ENCODE measurements at places on chromosomes 5 and 9.

- no peak for DNase-seq
Observed at GRCh38 chr9:75116306-75116705, 28.0 kb downstream of the OSTF1 start.

DNA sequence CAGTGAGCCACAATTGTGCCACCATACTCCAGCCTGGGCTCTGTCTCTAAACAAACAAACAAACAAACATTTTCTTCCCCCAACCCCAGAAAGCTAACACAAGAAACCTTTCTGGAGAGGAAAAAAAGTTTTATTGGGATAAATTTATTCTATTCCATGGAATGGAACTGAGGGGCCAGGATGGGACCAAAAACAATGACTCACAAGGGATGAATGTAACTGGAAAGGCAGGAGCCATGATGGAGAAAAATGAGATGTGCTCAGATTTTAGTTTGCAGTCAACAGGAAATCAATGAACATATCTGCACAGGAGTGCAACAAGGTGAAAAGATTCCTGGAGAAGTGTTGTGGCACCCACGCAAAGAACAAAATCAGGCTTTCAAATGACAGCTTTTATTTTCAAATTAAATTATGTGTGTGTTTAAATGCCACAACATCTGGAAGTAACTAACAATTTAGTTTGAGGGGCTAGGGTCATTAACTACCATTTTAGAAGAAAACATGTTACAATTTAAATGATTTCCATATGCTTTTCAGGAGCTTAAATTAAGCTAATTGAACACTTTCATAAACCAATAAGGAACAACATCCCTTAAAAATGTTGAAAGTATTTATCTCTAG, 208.6 kb downstream of the TSSK1B start:
- DNase-seq, result no peak

- DNase-seq, result no peak
Observed at GRCh38 chr9:77843076-77843870, 188.3 kb downstream of the GNAQ start.

DNA sequence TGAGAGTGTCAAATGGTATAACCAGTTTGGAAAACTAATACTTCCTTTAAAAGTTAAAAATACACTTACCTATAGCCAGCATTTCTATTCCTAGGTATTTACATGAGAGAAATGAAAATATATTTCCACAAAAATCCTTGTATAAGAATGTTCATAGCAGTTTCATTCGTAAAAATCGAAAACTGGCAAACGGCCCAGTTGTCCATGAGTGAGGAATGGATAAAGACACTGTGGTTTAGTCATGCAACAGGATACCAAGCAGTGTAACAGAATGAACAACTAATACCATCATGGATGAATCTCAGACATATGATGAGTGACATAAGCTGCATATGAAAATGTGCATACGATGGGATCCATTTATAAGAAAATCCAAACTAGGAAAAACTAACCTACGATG, 136.7 kb downstream of the MACROH2A1 start:
- DNase-seq, result no peak

GRCh38 chr5:10984021-10984715, 223.1 kb upstream of the DAP start:
- no peak for DNase-seq

DNA sequence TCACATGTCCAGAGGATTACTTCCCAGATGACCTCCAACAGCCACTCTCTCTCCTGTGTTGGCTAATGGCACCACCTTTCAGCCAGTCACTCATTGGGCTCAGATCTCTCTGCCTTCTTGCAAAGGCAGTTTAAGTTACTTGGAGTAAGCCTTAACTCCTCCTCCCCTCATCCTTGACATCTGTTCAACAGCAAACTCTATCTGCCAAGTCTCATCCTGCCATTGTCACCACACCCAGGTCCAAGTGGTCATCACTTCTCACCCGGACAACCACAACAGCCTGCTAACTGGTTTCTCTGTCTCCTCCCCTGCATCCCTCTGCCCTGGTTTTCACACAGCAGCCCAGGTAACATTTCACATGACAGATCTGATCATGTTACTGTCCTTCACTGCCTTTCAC, 58.5 kb downstream of the DCP2 start:
- DNase-seq, result no peak

GRCh38 chr5:174176511-174176910, 131.0 kb downstream of the NSG2 start:
- no peak for DNase-seq

DNA sequence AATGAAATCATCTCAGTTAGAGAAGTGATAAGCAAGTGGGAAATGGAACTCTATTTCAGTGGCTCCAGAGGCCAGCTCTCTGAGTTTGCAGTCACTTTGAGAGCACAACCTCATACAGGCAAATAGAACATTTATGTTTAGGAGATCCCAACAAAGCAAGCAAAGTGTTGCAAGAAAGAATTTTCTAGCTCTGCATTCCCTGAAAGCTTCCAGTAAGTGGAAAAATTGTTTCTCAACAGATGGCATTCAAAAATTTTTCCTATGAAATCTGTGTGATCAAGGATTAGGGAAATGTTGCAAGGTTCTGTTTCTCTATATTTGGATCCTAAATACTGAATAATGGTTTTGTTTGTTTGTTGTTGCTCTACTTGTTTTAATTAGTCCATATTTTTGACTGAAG, 764.2 kb upstream of the ZNF608 start:
- DNase-seq, result no peak

DNA sequence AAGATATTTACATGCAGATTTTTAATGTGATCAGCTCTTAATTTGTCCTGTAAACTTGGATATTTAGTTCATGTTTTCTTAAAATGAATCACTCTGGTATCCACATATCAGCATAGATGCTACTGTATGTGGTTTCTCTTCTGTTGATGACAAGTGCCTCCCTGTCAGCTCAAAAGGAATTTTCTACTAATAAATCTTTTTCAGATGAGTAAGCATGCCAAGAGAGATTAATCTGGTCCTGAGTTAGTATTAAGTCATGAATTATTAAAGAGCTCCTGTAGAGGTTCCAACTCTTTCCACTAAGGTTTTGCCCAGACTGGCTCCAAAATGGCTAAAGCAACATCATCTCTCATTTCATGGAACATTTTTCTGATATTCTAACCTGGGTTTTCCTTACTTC, 129.2 kb downstream of the GOLPH3 start:
- no peak for DNase-seq

GRCh38 chr5:140131967-140132409, 6.3 kb downstream of the IGIP start:
- DNase-seq, result no peak

GRCh38 chr9:122767817-122768216, 20.9 kb upstream of the OR5C1 start:
- no peak for DNase-seq

DNA sequence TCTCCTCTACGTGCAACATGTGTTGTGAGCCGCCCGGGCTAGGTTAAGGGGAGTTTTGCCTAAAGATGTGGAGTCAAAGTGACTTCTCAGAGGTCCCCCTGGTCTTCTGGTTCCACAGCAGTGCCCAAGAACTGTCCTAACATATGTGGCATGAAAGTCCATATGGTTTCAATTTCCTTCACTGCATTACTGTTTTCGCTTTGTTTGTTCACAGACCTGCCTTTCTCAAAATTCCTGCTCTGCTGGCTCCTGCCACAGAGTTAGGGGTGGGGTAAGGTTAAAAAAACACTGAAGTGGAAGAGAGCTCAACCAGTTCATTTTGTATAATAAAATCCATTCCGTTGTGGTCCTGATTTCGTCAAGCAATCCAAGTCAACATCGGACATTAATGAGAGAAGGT, 289.4 kb downstream of the DMAC1 start:
- no peak for DNase-seq

DNA sequence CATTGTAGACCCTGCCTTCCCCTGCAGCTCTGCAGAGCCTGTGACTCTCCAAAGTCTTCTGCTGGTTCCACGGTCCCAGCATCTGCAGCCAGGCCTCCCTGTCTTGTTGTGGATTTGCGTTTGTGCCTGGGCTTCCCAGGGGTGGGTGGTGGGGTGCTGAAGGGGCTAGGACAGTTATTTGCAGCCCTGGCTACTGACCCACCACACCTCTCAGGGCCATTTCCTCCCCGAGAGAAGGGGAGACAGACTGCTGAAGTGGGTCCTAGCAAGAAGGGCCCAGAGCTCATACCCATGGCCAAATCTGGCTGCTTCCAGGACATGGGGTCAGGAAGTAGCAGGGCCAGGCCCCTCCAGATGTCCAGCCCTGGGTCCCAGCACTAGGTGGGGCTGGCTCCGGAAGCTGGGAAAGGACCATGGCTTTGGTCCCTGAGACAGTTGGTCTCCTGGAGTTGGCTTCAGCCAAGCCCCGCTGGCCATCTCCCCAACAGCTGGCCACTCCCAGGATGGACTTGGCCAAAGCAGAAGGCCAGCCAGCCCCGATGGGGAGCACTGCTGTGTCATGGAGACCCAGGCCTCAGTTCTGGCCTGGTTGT, 26.3 kb downstream of the GSN start:
- no peak for DNase-seq

GRCh38 chr5:963673-964531, 44.7 kb upstream of the NKD2 start:
- no peak for DNase-seq

- DNase-seq, result no peak
Observed at GRCh38 chr9:8232726-8233125, 433.1 kb upstream of the DMAC1 start.

- DNase-seq, result no peak
Observed at GRCh38 chr9:120710110-120710981, 3.9 kb downstream of the MEGF9 start.

DNA sequence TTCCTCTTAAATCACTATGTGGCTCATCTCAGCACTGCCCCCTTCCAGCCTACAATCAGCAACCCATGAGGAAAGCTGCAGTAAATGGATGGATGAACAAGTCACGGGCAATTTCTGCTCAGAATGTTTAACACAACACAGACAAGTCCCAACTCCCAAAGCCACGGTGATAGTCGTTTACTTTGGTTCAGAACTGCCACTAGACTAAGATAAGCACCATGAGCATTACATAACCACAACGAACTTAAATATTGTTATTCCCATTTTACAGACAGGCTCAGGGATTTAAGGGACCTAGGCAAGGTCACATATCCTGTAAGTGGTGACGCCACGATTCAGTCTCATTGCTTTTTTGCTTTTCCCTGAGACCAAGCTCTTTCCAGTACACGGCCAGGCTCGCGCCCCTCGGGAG, 2.0 kb upstream of the SMIM27 start:
- DNase-seq, result no peak

DNA sequence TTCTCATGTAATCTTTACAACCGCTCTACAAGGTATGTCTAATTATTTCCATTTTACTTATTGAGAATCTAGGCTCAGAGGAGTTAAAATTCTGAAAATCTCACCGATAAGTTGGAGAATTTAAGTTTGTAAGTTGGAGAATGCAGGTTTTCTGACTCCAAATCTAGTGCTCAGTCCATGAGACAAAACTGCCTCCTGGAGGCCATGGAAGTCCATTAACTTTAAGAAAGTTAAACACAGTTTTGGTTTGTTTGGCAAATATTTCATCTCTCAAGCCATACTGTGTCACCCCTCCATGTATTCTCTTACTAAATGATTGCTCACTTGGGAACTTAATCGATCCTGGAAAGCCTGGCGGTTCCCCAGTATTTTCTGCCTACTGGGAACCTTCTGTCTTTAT, 52.6 kb downstream of the INIP start:
- no peak for DNase-seq

DNA sequence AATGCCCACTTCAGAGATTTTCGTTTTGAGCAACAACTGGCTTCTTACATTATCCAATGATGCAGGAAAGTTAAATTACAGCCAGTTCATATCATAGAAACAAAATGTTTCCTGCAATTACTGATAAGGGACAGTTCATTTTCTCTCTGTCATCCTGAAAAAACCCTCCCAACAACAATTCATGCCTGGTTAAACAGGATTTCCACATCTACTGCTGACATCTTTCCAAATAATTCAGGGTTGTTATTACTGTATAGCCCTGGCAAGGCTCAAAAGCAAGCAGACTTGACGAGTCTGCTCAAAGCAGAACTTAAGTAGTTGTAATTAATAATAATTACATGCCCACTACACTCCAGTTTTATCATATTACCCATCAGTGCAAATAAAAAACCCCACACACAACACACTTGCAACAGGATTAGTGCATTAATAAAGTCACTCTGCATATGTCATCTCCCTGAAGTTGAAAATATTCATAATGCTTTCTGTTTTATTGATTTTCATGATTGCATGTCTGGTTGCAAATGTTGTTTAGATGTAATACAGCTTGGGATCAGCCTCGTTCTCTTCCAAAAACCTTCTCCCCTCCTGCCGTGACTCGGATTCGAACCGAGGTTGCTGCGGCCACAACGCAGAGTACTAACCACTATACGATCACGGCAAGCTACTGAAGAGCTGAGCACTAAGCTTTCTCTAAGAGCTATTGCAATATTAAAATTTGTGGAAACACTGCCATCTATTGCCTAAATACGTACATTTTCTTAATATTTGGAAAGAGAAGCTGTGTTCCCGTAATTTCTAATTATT, 119.6 kb upstream of the NFIB start:
- DNase-seq, result no peak

- DNase-seq, result no peak
Observed at GRCh38 chr5:178428341-178429155, 161.6 kb downstream of the COL23A1 start.

- no peak for DNase-seq
Observed at GRCh38 chr9:121700165-121700831, 48.9 kb downstream of the DAB2IP start.

- DNase-seq, result no peak
Observed at GRCh38 chr5:102153003-102153759, 142.9 kb downstream of the SLCO4C1 start.

GRCh38 chr9:40925149-40925548, 203.3 kb downstream of the FOXD4L6 start:
- no peak for DNase-seq

DNA sequence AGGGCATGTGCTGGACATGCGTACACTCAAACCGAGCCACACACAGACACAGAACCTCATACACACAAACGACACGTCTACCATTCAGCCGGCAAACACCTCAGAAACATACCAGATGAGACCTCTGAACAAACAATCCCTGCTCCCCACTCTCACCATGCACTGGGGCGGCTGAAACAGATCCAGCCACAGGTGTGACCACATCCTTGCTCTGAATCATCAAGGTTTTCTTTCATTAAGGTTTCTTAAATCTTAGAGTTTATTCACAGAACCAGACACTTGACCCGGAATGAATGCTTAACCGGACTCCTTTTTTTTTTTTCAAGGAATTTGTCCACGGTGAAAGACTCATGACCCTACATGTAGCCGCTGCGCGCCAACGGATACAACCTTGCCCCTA, 26.2 kb downstream of the TERT start:
- DNase-seq, result no peak

- DNase-seq, result no peak
Observed at GRCh38 chr9:134751622-134752021, 110.0 kb downstream of the COL5A1 start.

DNA sequence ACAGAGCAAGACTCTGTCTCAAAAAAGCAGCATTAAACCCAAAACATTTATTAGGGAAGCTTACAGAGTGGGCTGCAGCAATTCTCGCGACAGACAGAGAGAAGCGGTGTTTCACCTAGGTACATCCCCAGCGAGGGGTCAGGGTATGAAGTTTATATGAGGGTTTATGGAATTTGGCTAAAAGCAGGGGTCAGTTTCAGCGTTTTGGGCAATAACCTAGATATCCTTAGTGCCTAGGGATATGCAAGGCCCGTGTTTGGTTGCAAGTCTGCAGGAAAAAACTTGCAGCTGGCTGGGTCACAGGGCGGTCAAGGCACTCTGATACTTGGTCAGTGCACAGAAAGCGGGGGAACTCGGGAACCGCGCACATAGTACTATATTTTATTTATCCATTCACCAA, 649 bp upstream of the GLE1 start:
- DNase-seq, result no peak
